ENCODE measurements at places on chromosomes 4 and X.

DNA sequence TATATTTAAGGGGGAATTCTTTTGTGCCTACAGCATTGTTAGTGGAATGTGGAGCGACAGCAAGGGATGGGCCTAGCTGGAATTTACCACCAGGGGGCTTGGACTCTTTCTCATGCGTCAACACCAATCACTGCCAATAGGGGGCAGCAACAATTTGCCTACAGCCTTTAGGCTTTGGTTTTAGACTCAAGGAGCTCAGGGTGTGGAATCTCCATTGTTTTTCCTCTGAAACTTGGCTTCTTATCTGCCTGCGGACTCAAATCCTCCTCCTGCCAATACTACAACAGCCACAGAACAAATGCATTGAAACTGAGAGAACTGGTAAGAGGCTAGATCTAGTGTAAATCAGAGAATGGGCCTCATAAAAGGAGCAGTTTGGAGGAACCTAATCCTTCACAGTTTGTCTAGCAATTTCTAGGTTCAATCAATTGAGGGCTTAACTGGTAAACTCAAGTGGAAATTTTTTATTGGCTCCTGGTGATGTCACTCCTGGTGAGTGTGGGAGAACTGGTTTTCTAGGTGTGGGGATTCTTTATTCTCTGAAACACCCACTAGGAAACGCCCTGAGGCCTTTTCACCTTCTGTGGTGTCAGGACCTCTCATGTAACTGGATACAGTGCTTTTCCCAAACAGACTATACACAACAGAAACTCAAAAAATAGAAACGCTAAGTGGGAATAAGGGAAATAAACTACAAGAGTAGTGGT is 27.9 kb upstream of the TMSB4X start:
- peak; percentile 56 for DNase-seq

DNA sequence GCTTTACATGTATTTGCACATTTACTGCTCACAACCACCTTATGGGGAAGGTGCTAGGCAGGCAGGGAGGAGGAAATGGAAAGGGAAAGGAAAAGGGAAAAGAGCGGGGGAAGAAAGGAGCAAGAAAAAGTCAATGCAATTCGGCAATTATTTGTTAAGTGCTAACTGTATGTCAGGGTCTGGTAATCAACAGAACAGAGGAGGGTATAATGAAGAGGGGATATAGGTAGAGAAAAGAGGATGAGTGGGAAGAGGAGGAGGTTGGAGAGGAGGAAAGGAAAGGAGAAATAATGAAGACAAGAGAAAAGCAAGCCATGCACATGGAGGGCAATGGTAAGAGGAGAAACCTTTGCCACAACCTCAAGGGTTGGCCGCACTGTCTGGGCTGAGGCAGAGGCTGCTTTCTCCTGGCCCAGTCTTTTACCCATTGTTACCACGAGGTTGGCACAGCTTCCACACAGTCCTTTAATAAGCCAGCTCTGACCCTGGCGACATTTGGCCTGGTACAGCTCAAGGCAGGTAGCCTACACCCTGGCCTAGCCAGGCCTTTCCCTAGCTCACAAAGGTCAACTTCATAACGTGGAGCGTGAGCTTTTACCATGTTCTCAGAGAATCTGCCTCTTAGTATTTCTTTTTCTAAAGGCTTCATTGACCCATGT is 836 bp downstream of the BTK start:
- DNase-seq, result no peak

DNA sequence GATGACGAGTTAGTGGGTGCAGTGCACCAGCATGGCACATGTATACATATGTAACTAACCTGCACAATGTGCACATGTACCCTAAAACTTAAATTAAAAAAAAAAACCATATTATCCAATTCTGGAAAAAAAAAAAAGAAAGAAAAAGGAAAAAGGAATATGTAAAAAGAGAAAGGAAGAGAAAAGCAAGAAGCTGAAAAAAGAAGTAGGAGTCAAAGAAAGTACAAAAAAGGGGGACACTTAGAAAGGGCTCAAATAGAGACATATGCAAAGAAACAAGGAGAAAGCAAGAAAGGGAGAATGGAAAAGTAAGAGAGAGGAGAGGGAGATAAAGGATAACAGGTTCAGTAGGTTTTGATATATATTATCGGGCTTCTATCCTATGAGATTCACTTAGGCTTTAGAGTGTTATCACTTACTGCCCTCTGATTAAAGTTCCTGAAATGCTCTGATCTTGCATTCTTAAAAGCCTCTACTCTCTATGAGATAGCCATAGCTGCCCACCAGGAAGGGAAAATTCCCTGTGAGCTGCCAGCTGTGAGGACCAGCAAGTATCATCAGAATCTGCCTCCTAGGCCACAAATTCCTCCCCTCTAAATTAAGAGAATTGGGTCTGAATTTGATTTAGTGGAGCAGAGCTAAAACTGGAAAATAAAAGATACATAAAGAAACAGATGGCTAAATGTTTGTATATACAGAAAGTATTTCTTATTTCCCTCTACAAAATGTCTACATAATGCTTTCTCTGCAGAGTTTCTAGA is 95.2 kb downstream of the AMMECR1 start:
- DNase-seq, result no peak

DNA sequence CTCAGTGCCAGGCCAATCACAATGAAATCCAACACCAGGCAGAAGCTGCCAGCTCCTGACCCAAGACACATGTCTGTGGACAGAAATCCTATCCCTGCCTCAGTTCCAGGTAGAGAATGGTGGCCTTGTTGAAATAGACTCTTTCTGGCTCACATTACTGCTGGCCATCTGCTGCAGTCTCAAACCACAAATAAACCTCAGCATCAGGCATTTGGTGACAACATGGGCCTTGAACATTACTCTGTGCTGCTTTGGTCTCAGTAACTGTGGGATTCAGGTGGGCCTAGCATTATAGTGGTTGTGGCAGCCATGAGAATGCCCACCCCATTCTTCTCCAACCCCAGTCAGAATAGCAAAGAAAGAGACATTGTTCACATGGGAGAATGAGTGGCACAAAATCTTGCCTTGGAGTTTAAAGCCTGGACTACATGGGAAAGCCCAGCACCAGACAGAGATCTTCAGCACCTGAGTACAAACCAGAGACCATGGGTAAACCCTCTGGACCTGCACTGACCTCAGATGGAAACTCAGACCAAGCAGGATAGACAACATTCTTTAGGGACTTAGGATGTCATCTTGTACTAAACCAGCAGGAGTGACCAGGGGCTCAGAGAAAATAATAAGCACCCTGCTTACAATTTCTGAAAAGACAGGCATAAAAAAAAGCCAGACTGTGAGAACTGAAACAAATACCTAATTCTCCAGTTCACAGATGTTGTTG is 50.4 kb upstream of the TRAM1L1 start:
- DNase-seq, result no peak

DNA sequence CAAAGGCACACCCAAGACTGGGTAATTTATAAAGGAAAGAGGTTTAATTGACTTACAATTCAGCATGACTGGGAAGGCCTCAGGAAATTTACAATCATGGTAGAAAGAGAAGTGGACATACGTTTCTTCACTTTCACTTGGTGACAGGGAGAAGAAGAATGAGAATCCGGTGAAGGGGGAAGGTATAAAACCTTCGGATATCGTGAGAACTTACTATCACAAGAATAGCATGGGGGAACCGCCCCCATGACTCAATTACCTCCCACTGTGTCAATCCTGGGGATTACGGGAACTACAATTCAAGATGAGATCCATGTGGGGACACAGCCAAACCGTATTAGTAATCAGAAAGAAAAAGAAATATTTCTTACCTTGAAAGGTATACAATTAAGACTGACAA is 782.9 kb upstream of the HS3ST1 start:
- no peak for DNase-seq

- DNase-seq, result peak; percentile 15
Measured at GRCh38 chr4:110474481-110474880, 1.5 kb upstream of the ENPEP start.

DNA sequence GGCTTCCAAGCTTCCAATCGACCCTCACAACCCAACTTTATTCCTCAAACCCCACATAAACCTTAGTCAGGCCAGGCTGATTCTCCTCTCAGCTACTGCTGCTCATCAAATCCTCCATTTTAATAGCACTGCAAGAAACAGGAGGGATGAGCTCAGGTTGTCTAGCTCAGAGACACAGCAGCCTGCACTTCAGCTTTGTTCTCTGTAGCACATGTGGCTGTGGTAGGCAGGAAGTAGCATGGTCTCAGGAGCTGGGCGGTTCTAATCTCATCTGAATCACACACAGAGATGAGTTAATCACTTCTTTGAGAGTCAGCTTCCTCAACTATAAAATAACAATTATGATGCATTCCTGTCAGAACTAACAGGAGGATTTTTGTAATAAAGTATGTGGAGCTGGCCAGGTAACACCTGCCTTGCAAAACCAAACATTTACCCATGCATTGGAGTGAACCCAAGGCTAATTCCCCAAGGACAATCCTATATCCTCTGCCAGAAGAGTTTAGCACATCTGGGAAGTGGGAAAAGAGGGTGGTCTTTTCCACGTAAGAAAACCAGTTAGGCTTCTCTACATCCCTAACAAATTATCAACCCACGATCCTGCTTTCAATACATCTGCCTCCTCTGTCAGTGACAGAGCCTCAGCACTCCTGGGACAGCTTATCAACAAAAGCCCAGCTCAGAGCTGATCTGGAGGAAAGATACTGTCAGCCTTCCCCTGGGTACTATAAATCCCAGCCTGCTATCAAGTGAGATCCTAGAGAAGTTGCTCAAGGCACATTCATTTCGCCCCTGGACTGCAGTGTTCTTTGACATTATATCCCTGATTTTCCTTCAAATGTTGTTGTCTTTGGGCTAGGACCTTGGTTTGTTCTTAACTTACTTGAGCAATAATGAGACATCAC is 32.8 kb downstream of the ELOVL6 start:
- DNase-seq, result peak; percentile 86

- no peak for DNase-seq
Measured at GRCh38 chr4:180423712-180424057, 1819.5 kb upstream of the TENM3 start.

DNA sequence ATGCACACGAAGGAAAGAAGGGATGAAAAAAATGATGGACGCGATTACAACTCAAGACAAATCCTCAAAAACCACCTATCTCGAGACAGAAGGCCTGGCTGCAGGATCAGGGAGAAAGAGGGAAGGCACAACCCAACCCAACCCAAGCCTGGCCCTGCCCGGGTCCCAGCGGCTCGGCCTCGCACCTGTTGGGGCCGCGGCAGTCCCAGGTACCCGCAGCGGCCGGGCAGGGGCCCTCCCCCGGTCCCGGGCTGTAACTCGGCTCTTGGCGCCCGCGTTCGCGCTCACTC is 464 bp downstream of the RASGEF1B start:
- DNase-seq, result no peak

DNA sequence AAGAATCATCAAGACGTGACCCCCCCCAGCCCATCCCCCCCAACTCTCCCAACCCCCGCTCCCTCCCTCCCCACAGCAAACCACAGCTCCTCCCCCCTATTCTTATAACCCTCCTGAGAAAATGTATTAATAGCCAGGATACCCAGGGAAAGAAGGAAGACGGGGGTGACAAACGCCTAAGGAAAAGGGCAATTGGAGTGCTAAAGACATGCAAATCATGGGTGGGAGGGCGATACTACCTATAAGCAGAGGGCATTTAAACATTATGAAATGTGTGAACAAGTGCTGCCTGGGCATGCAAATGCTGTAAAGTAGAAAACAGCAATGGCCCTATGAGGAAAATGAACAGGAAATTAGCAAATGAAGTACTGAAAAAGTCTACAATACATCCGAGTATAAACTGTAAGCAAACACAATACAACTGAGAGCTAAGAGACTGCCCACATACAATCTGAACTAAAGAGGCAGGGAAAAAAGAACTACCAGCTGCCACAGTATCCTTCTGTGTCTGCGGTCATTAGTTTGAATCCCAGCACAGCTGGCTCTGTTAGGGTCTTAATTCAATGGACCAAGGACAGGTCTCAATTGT is 2.4 kb downstream of the CXXC4 start:
- peak; percentile 2 for DNase-seq

GRCh38 chr4:188603646-188604045 is 464.4 kb downstream of the TRIML1 start:
- no peak for DNase-seq

- DNase-seq, result peak; percentile 9
Measured at GRCh38 chr4:153294631-153295030, 49.9 kb upstream of the MND1 start.

GRCh38 chr4:62618042-62618441 is 1417.9 kb downstream of the ADGRL3 start:
- no peak for DNase-seq

DNA sequence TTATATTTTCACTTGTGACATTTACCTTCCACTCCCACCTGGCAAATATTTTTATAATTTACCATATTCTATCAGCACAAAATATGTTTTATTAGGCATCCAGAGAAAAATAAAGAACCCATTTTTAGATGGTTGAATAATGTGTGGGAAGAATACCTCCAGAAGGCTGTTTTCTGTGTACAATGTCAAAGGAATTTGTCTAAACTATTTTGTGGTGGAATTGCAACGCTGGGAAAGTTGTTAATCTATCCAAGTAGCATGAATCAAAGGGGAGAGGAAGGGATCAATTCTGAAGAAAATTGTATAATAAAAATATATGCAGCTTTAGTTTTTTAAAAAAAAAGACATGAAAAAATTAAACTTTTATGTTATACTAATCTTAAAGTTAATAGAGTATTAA is 706.5 kb downstream of the FSTL5 start:
- DNase-seq, result no peak

DNA sequence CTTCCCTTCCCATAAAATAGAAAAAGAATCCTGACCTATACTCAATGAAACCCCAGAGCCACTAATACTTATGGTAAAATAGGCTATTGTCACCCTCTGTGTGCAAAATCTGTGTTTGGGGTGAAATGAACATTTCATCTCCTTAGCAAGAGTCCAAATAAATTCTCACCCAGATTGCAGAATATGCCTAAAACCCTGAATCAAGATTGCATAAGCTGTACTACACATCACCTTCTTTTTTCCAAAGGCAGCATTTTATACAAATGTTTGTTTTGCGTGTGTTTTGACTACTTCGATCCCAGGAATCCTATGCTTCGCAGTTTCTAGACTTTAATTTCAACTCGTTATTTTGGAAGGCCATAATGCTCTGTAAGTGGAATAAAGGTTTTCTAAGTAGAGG is 12.2 kb upstream of the HADH start:
- no peak for DNase-seq

DNA sequence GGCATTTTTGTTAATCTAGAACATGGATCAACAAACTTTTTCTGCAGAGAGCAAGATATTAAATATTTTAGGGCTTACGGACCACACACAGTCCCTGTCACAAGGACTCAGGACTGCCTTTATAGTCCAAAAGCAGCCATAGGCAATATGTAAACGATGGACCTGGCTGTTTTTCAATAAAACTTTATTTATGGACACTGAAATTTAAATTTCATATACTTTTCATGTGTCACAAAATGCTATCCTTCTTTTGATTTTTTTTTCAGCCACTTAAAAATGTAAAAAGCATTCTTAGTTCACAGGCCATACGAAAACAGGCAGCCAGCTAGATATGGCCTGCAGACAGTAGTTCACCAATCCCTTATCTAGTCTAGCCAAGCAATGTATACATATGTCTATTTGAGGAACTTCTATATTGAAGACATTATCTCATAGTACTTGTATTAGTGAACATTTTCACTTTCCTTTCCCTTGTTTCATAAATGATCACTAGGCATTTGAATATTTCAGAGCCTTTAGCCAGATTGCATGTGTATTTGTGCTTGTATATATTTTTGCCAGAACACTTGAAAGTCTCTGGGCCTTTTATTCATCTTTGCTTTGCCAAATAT is 350.9 kb downstream of the RPA4 start:
- DNase-seq, result no peak

- no peak for DNase-seq
Measured at GRCh38 chr4:88382621-88383020, 4.0 kb downstream of the HERC6 start.

GRCh38 chr4:185096032-185096653 is 46.9 kb upstream of the SLC25A4 start:
- DNase-seq, result peak; percentile 65

- no peak for DNase-seq
Measured at GRCh38 chr4:101753721-101754120, 36.8 kb upstream of the BANK1 start.

All from foreskin fibroblast (primary cell).